ENCODE measurements at places on chromosomes 11 and 22.
A peak's percentile ranks its signal among the peaks of the same experiment; 100 is the strongest.

DNA sequence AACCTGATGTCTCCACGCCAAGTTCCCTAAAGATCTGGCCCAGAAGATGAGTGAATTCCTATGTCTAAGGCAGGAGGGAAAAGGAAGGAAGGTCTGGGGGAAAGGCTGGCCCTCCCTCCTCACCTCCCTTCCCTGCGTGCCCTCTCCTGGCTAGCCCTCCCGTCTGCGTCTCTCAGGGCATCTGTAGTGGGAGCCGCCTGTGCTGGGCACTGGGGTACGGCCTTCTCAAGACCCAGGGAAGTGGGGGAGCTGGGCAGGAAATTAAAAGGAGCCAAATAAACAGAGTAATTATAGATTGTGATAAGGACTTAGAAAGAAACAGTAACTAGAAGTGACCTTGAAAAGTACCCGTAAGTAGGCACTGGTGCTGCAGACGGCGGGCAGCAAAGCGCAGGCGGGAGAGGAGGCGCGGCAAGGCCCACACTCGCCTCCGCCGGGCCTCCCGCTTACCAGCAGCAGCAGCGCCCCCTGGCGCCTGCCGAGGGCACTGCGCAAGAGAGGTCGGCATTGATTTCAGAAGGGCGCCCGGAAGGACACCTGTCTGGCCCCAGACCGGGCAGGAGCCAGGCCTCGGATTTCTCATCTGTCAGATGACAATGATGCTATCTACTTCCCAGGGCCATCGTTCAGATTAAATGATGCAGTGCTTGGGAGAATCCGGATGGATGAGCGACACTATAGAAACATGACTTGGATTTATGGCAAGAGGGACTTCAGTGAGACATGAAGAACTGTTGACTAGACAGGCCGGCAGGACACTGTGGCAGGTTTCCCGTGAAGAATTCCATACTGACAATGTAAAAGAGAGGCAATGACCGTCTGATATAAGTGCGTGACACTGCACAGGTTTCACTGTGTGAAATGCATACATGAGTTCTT, 7.3 kb downstream of the KCNJ1 start:
- DNase-seq = peak; percentile 43

DNA sequence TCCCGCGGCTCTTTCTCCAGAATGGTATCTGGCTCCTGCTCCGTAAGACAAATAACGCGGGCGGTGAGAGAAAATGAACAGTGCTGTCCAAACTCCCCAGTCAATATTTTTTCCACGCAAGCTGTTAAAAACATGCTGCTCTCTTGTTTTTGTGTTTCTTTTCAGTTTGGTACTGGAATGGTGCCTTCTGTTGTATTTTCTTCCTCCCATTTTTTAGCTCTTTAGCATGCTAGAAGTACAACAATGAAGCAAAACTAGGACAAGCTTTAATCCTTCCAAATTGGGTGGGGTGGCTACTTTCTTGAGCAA, 599 bp upstream of the PPP2R1B start:
- DNase-seq = no peak

- peak; percentile 33 for DNase-seq
Measured at GRCh38 chr11:128394431-128395089, 192.8 kb downstream of the ETS1 start.

GRCh38 chr11:122123263-122123929, 7.4 kb upstream of the BLID start:
- DNase-seq = no peak

DNA sequence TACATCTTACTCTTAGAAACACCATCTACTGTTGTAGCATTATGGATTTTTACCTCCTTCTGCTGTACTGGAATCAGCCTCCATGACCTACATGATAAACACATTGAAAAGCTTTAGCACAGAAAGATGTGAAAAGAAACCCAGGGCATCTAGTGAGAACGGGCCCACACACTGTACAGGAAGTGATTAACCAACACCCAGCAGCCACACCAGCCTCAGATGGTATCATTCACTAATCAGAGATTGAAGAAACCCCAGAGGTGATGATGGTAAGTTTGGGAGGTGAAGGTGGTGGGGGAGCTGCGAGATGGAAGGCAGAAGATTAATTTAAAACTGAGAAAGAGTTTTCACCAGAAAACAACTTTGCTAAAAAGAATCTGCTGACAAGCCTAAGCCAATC, 46.1 kb downstream of the RASSF10 start:
- no peak for DNase-seq

DNA sequence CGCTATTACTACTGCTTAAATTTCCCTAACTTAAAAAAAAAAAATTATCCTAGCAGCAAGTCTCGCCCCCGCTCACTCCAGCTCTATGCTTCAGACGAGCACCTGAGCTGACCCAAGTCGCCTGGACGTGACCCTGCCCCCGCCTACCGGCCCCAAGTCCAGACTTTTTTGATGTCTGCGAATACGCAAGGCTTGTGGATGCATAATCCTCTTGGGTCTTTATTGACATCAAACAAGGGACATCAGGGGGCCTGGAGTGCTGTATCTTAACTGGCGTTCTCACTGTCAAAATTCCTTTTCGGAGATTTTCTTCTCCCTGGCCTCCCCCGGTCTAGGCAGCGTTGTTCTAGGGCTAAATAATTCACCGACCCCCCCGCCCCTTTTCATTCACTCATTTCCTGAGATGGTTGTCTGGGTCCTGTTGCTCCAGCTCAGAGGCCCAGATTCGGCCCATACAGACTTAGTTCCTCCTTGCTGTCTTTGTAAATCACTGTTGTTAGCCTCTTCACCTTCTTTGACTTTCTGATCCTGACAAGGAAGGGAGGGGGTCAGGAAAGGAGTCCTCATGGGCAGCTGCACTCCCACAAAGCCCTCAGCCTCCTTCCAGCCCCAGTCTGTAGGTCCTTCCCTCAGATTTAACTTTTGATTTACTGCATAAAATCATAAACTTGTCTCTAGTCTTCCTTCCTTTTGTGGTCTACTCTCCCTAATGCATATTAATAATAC, 601 bp upstream of the LRP4 start:
- no peak for DNase-seq

Data from fibroblast of skin of abdomen (primary cell).